ENCODE measurements at places on chromosomes 4 and X.

- DNase-seq = no peak
Measured at GRCh38 chr4:1137063-1137776, 23.9 kb upstream of the RNF212 start.

- DNase-seq = no peak
Measured at GRCh38 chr4:113293043-113293560, 243.6 kb downstream of the ANK2 start.

DNA sequence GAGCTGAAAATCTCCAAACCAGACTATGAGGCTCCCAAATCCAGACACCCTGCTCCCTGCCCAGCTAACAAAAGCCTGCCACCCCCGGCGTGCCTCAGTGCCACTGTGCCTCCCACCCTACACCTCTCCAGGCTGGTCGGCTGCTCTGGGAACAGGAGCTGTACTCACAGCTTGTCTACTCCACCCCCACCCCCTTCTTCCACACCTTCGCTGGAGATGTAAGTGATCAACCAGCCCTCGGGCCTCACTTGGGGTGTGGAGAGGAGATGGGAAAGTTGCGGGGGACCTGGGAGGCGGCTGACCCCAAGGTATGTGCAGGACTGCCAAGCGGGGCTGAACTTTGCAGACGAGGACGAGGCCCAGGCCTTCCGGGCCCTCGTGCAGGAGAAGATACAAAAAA is 1.8 kb downstream of the WAS start:
- no peak for DNase-seq

GRCh38 chr4:78092850-78093249 is 35.7 kb downstream of the FRAS1 start:
- no peak for DNase-seq

- no peak for DNase-seq
Measured at GRCh38 chr4:105182211-105182610, 35.5 kb downstream of the TET2 start.

GRCh38 chr4:153447175-153447905 is 18.8 kb upstream of the TMEM131L start:
- no peak for DNase-seq

DNA sequence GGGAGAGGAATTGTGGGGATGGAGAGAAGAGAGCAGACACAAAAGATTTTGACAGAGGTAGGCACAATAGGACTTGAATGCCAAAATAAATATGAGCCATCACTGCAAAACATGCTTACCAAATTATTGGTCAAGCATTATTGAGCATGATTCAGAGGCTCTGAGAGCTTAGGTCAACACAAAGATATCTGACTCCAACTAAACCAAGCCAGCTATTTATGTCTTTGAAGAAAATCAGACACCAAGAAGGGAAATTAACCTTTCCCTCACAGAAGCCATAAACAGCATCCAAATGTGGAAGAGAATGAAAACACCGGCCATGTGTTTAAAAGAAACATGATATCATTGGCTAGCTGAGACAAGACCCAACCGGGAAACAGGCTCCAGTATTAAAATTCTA is 323.2 kb downstream of the RAB28 start:
- no peak for DNase-seq

DNA sequence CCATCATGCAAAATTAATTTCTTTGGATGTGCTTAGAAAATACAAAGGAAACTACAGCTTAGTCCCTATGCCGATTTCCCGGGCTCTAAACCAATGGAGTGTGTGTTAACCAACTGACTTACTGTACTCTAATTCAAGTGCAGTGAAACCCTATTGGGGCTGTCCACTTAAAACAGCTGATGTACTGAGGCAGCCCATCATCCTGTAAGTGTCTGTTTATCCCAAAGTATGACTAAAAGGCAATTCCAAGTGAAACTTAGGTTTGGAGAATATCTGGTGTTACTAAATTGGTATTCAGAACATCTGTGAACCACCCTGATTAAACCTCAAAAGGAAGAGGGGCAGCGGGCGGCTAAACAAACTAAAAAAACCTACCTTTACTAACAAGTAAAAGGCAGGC is 79.7 kb downstream of the GATB start:
- DNase-seq = no peak

- DNase-seq = no peak
Measured at GRCh38 chr4:139142980-139143379, 34.0 kb downstream of the ELF2 start.

Data from thoracic aorta (tissue), 2 donors.